ENCODE measurements at places on chromosomes 5 and 9. TPM values are rescaled to one million over a fixed set of nuclear protein-coding genes. Genes with fewer than 3 reads are reported as not detected.

HTR1A gene
- 18.5 TPM for total RNA-seq

EFNA5 gene
- 15.7 TPM for total RNA-seq

PAEP gene
- total RNA-seq: not detected

F2RL2 gene
- 0.31 TPM for total RNA-seq

CD274 gene
- 0.31 TPM for total RNA-seq

FAM169A gene
- total RNA-seq: 58.2 TPM

TEX10 gene
- total RNA-seq: 57.6 TPM

NPR3 gene
- total RNA-seq: 13.1 TPM

HEMGN gene
- total RNA-seq: 0.94 TPM

BTNL8 gene
- not detected for total RNA-seq

PNPLA7 gene
- total RNA-seq: 3.8 TPM

PCDHB8 gene
- 15.0 TPM for total RNA-seq

CIZ1 gene
- total RNA-seq: 56.3 TPM

PCDHA12 gene
- 40.4 TPM for total RNA-seq

EQTN gene
- total RNA-seq: 8.1 TPM

SLC36A2 gene
- total RNA-seq: not detected

ZNF474 gene
- 0.94 TPM for total RNA-seq

CCNO gene
- total RNA-seq: not detected

TERT gene
- not detected for total RNA-seq

PFN3 gene
- total RNA-seq: 1.6 TPM

KIAA1191 gene
- 114 TPM for total RNA-seq

IL9 gene
- total RNA-seq: not detected

FRRS1L gene
- 85.4 TPM for total RNA-seq

LMAN2 gene
- total RNA-seq: 93.0 TPM

CYSRT1 gene
- total RNA-seq: not detected

WNT8A gene
- total RNA-seq: not detected

MAST4 gene
- 31.3 TPM for total RNA-seq

MARCOL gene
- not detected for total RNA-seq

DDX4 gene
- total RNA-seq: 0.31 TPM

CATSPER3 gene
- total RNA-seq: not detected

KCTD16 gene
- 28.5 TPM for total RNA-seq

FOCAD gene
- total RNA-seq: 188 TPM

GRIN3A gene
- total RNA-seq: 6.9 TPM

NFIB gene
- total RNA-seq: 240 TPM

FAM221B gene
- not detected for total RNA-seq

CNTNAP3 gene
- total RNA-seq: 84.8 TPM

LCN2 gene
- not detected for total RNA-seq

IL31RA gene
- total RNA-seq: not detected

PCDHGA8 gene
- 30.0 TPM for total RNA-seq

COL5A1 gene
- total RNA-seq: 3.4 TPM

C9 gene
- not detected for total RNA-seq

SPATA31C1 gene
- total RNA-seq: not detected

C5orf52 gene
- total RNA-seq: not detected

ANKRD20A1 gene
- 5.9 TPM for total RNA-seq

CSF1R gene
- 8.8 TPM for total RNA-seq

REXO4 gene
- total RNA-seq: 14.7 TPM

TEX48 gene
- total RNA-seq: not detected

SPATA31E1 gene
- not detected for total RNA-seq

CCNI2 gene
- 0.94 TPM for total RNA-seq

PPP6C gene
- total RNA-seq: 21.6 TPM

All from parietal lobe (tissue), 2 donors.